ENCODE measurements at places on chromosomes 5 and 9. TPM values are rescaled to one million over a fixed set of nuclear protein-coding genes. Genes with fewer than 3 reads are reported as not detected.

DNA sequence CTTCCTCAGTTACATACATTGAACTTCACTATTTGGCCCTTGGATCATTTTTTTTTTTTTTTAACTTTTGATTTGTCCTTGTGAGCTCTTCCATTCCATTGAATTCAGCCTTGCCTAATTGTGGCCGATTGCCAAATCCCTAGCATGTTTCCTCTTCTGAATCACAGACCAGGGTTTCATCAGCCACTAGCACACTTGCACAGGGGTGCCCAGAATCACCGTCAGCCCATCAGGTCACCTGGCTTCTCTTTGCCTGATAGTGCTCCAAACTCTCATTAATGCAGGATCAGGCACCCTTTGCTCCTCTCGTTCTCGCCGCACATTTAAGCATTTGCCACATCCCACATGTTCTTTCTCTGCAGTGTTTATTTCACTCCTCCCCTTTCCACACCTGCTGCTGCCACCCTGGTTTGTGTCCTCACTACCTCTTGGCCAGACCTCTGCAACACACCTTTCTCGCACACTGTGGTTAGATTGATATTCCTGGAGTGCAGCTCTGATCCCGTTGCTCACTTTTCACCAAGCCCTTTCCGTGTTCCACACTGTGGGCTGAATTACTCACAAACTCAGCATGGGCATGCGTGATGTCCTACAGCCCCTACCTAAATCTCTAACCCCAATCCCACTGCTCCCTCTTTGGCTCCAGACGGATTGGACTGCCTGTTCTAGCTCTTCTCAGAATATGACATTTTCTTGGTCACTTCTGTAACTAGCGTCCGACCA, 9.8 kb downstream of the PIK3R1 start:
- H3K4me1 ChIP-seq, result no peaks in the 10 kb centered on the region
- peaks cover 20% of the 10 kb centered on the region for H3K36me3 ChIP-seq
- no peak for DNase-seq
- H3K4me3 ChIP-seq, result no peak overlapping the region
- H3K27ac ChIP-seq, result no peak overlapping the region

GRCh38 chr9:131728961-131729360, 10.9 kb downstream of the RAPGEF1 start:
- no peaks in the 10 kb centered on the region for H3K36me3 ChIP-seq
- DNase-seq, result no peak
- no peak overlapping the region for H3K4me3 ChIP-seq
- no peak overlapping the region for H3K27ac ChIP-seq

DNA sequence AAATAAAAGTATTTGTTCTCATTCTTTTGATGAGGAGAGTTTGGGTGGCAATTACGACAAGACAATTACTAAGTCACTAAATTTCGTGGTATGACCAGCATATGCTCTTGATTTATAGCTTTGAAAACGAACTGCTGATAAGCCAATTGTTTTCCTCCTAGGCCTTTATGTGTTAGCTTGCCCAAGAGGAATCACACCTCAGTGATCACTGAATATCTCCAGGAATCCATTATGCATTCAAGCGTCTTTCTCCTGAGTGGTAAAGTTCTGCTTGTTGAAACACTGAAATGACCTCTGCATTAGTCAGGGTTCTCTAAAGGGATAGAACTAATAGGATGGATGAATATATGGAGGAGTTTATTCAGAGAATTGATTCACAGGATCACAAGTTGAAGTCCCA, 677.7 kb upstream of the MEF2C start:
- peaks cover 23% of the 10 kb centered on the region for H3K4me1 ChIP-seq
- H3K4me3 ChIP-seq, result no peak overlapping the region
- H3K27ac ChIP-seq, result no peak overlapping the region

- DNase-seq, result no peak
- H3K4me3 ChIP-seq, result no peak overlapping the region
- H3K4me1 ChIP-seq, result no peaks in the 10 kb centered on the region
- H3K27ac ChIP-seq, result no peak overlapping the region
Observed at GRCh38 chr9:133113949-133114885, 6.8 kb downstream of the RALGDS start.

GRCh38 chr9:126796758-126797157, 8.1 kb upstream of the ZBTB43 start:
- H3K27me3 ChIP-seq, result no peaks in the 10 kb centered on the region
- no peak overlapping the region for H3K4me3 ChIP-seq
- no peak overlapping the region for H3K27ac ChIP-seq

GRCh38 chr9:37408933-37409710, 13.4 kb upstream of the GRHPR start:
- no peaks in the 10 kb centered on the region for H3K27me3 ChIP-seq
- H3K4me1 ChIP-seq, result no peaks in the 10 kb centered on the region
- no peak overlapping the region for H3K27ac ChIP-seq
- no peak overlapping the region for H3K4me3 ChIP-seq
- H3K36me3 ChIP-seq, result no peaks in the 10 kb centered on the region

DNA sequence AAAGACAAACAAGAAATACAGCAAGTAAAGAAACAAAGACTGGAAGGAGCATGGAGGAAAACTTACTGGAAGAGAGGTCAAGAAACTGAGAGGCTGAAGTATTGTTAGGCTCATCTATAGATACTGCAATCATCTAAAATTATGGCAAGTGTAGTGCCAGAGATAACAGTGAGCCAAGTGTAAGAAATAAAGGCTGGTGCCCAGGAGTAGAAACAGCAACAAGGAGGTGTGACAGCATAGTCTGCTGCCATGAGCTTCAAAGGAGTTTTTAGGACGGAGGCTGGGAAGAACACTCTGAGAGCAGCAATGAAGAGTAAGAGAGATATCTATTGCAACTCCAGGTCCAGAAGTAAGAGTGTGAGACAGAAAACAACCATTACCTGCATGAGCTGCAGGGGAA, 60.5 kb downstream of the MEGF9 start:
- H3K27me3 ChIP-seq, result no peaks in the 10 kb centered on the region
- no peak overlapping the region for H3K27ac ChIP-seq
- H3K4me1 ChIP-seq, result no peaks in the 10 kb centered on the region
- no peak overlapping the region for H3K4me3 ChIP-seq
- no peaks in the 10 kb centered on the region for H3K36me3 ChIP-seq
- no peak for DNase-seq

GRCh38 chr5:126368239-126368812, 54.9 kb upstream of the GRAMD2B start:
- H3K27ac ChIP-seq, result no peak overlapping the region
- no peak for DNase-seq
- H3K4me1 ChIP-seq, result peaks cover 25% of the 10 kb centered on the region
- H3K4me3 ChIP-seq, result no peak overlapping the region

GRCh38 chr5:64688965-64689364, 1.3 kb upstream of the SHISAL2B start:
- no peak for DNase-seq
- peaks cover 6% of the 10 kb centered on the region for H3K4me1 ChIP-seq
- H3K36me3 ChIP-seq, result no peaks in the 10 kb centered on the region
- no peak overlapping the region for H3K27ac ChIP-seq

DNA sequence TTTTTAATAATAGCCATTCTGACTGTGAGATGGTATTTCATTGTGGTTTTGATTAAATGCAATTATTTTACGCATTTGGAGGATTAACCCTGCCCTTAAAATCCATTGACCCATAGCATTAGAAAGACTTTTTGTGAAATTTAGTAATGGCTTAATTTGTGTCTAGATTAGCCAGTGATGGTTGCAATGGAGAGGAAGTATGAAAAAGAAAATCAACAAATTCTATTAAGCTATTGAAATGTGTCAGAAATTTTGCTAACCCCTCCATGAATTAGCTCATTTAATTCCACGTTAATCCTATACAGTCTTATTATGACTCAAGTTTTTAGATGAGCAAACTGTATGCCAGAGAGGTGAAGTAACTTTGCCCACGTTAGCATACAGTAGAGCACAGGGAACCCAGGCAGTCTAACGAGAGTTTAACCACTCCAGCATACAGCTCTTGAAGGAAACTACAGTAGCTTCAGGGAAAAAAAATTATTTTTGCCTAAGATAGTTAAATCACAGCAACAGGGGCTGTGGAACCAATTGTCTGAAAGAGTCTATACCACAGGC, 158.2 kb upstream of the PPP2R2B start:
- DNase-seq, result no peak
- 0 out of 2 replicates have a peak, but pooled peaks cover 3% of the 10 kb centered on the region for H3K4me1 ChIP-seq
- no peaks in the 10 kb centered on the region for H3K36me3 ChIP-seq
- H3K27ac ChIP-seq, result no peak overlapping the region
- no peaks in the 10 kb centered on the region for H3K27me3 ChIP-seq

- DNase-seq, result no peak
- no peaks in the 10 kb centered on the region for H3K36me3 ChIP-seq
- H3K27me3 ChIP-seq, result no peaks in the 10 kb centered on the region
- H3K4me3 ChIP-seq, result no peak overlapping the region
- H3K4me1 ChIP-seq, result no peaks in the 10 kb centered on the region
- no peak overlapping the region for H3K27ac ChIP-seq
Observed at GRCh38 chr5:144125163-144125726, 45.2 kb downstream of the YIPF5 start.

HSPB3 gene
- 32.5 TPM for total RNA-seq

ZNF883 gene
- total RNA-seq, result not detected

CCL27 gene
- not detected for total RNA-seq

ACOT12 gene
- not detected for total RNA-seq

Measured in SJSA1 (cell line).